ELR (cell line): ENCODE measurements at places on chromosomes 6 and 20.

DNA sequence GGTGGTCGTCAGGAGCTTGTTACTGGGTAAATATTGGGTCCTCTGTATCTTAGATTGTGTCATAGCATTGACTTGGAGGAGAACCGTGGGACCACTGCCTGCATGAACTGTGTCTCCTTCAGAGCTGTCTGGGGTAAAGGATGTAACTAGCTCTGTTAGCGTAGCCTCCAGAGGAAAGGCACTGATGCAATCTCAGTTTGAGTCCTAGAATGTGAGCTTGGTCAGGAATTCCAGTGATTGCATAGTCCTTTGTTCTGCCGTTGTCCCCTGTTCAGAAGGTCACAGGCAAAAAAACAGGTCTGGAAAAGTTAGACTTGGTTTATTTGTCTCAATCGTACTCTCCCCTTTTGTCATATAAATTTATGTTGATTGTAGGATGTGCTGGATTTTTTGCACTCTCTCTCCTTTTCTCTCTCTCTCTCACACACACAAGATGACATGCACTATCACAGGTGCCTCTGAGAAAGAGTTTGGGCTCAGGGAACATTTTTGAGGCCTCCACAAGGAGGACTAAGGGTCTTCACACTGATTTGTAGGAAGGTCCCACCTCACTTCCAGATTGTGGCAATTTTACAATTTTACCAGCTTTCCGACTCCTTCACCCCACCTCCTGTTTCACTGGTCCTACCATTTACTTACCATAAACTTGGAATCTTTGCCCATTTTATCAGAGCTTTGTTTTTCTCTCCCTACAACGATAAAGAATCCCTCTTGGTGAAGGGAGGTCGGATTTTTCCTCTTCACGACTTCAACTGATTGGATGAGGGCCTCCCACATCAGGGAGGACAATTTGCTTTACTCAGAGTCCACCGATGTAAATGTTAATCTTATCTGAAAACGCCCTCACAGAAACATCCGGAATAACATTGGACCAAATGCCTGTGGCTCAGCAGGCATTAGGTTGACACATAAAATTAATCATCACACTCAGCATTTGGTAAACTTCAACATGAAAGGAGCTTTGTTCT, 7.0 kb upstream of the DACT2 start:
- DNase-seq, result no peak

GRCh38 chr20:46549188-46549972, 1.1 kb downstream of the OCSTAMP start:
- DNase-seq, result no peak

GRCh38 chr20:61263084-61263695, 11.1 kb downstream of the CDH4 start:
- DNase-seq, result peak; percentile 55

GRCh38 chr6:106490030-106490429, 129.5 kb downstream of the CRYBG1 start:
- no peak for DNase-seq

- no peak for DNase-seq
Observed at GRCh38 chr6:120260636-120261035, 911.1 kb upstream of the MAN1A1 start.

GRCh38 chr6:169166896-169167580, 86.6 kb downstream of the THBS2 start:
- no peak for DNase-seq

GRCh38 chr6:140303218-140303949, 928.9 kb upstream of the CITED2 start:
- DNase-seq, result no peak

DNA sequence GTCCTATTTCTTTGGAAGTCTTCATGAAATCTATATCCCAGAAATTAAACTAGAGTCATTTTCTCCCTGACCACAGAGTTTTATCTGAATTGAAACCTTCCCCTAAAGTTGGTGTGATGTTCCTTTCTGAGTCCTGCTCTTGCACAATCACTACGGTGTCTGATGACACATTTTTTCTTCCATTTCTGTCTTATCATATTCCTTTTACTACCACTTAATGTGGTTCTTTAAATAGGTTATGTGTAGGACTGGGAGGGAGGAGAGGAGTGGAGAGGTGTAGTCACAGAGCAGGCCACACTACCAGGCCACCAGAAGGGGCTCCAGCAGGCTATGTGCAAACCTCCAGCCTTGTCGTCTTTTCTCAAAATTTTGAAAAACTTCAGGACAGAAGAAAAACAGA, 39.7 kb upstream of the ATXN1 start:
- DNase-seq, result peak; percentile 31
